Activated CD4-positive, alpha-beta T cell treated with anti-CD3 and anti-CD28 coated beads, Interleukin-2, amount 10 ng/mL, durations not matched to agents 7 days and 5 days (primary cell): ENCODE measurements at places on chromosomes 1 and 21. TPM values are rescaled to one million over a fixed set of nuclear protein-coding genes. Genes with fewer than 3 reads are reported as not detected.
A peak's percentile ranks its signal among the peaks of the same experiment; 100 is the strongest.

The DNAJC28 gene
- total RNA-seq: 0.58 TPM

The CFHR2 gene
- total RNA-seq: not detected

The S100A9 gene
- not detected for total RNA-seq

The GLIS1 gene
- not detected for total RNA-seq

- DNase-seq: no peak
These were observed 5.3 kb upstream of the SLC37A1 start for GRCh38 chr21:42508371-42508770.

GRCh38 chr1:56511364-56511763 lies 68.0 kb downstream of the PLPP3 start:
- DNase-seq: no peak

DNA sequence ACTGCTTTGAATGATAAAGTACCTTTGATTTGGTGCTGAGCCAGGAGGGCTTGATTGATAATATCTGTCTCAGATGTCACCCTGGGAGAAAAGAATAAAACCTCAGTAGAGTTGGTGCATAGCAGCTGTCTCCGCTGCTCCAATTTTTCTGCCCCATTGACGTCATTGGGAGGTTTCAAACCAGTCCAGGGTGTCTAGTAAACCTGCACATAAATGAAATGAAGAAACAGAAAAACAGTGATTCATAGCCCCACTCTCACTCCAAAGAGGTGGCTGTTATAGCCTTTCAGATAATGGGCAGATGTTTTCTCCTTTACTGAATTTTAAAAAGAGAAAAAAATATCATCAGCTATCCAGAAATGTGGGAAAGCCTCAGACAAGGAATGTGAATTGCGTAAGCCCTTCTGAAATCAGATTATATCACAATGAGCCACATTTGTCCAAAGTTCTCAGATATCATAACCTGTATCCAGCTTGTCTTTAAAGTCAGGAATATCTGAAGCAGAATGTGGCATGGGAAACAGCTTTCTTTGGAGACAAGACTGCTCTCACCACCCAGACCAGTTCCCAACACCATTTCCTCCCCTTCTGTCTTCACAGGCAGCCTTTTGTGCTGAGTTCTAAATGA lies 351.3 kb upstream of the SGIP1 start:
- DNase-seq: peak; percentile 45

The AGMAT gene
- total RNA-seq: 17.0 TPM

- DNase-seq: no peak
These were observed 421.3 kb downstream of the NEGR1 start for GRCh38 chr1:71861022-71861421.

- peak; percentile 34 for DNase-seq
These were observed at the start of gene RAP1GAP for GRCh38 chr1:21669258-21670058. Gene RAP1GAP (minus strand): TSS chr1:21669357. CDS start chr1:21620032, 49,325 bp downstream.

The BARHL2 gene
- total RNA-seq: not detected

The TCHH gene
- total RNA-seq: 0.06 TPM

DNA sequence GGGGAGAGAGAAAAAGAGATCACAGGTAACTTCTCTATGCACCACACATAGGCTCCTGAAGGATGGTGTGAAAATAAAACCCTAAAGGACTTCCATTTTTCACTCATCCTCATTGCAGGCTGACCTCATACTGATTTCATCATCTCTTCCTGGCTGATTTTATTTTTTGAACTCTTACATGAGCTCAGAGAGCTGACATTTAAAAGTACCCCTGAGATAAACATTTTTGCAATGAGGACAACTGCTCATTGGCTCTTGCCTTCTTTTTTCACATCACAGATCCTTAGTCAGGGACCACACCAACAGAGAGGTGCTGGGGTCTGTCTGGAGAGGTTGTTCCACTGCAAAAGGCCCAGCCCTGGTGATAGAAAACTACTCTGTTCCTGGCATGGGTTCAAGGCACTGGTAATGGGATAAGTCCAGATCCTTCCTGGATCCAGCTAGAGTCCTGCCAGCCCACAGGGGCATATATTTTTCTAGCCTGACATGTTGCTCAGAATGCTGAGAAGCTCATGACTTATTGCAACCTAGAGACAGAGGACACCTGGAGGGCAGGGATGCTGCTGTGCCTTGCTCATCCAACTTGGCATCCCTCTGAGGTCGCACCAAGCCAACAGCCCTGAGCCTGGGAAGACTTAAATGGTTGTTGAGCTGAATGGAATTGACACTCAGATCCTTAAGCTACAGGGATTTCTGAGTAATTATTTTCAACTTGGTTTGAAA lies 360.0 kb downstream of the HHAT start:
- no peak for DNase-seq

DNA sequence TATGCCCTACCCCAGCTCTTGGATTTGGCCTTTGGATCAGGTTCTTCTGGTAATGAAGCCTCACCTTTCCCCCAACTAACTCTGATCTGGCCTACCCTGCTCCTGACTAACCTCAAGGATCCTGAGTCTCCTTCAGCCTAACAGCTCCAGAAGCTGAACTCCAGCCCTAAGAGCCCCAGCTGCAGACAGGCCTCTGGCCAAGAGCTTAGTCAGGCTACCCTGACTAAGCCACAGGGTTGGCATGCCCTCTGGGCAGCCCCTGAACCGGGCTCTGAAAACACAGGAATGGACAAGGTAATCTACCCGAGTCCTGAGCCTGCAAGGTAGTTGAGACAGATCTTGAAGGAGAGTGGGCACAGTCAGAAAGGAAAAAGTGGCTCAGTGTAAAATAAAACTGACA lies 29.4 kb downstream of the COA7 start:
- no peak for DNase-seq

- DNase-seq: no peak
These were observed 16.2 kb downstream of the ACTRT2 start for GRCh38 chr1:3037281-3038040.

GRCh38 chr1:247102381-247102780 lies 1.8 kb downstream of the ZNF669 start:
- DNase-seq: no peak

The AGO3 gene
- total RNA-seq: 28.7 TPM

GRCh38 chr1:156006666-156007376 lies 13.9 kb downstream of the SSR2 start:
- DNase-seq: no peak

The KLHDC9 gene
- total RNA-seq: 0.30 TPM

The AMY1C gene
- not detected for total RNA-seq

The ALX3 gene
- not detected for total RNA-seq

- DNase-seq: no peak
These were observed 354.3 kb upstream of the NEGR1 start for GRCh38 chr1:72636631-72637030.

The HSD17B7 gene
- total RNA-seq: 23.8 TPM

- no peak for DNase-seq
These were observed 144.0 kb downstream of the ZNF281 start for GRCh38 chr1:200265881-200266280.

- DNase-seq: no peak
These were observed 69.8 kb downstream of the LRIG2 start for GRCh38 chr1:113142791-113143190.

The TRAF5 gene
- total RNA-seq: 64.5 TPM

DNA sequence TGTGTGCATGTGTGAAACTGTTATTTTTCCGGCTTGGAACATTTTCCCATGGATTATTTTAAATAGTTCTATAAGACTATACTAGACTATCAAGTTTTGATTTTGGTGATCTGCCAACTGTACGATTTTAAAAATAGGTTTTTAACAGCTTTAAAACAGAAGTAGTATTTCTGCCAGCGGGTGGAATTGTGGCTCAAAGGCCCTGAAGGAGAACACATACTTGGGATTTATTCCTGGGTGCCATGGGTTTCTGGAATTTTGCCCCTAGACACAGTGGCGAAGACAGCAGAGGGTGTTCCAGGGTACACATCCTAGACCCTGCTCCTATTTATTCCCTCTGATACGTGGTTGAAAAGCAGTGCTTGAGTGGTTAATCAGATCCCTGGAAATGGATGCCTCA lies 81.7 kb upstream of the IPO9 start:
- no peak for DNase-seq

The BSDC1 gene
- total RNA-seq: 42.9 TPM

GRCh38 chr1:44689447-44689765 lies 14.9 kb downstream of the ARMH1 start:
- DNase-seq: no peak

DNA sequence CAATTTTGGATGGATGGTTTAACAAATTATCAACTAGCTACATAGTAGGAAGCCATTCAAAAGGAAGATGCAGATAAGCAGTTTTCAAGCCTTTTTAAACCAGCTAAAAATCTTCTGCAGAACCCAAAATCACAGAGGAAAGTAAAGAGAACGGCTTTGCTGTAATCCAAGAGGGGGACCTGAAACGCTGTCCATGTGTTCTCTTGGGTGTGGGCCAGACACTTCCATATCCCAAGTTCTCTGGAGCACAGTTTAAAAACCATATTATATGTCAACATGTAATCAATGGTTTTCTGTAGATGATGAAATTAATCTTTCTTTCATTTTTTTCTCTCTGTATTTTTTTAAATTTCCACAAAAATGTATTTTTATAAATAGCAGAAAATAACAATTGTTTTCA lies 90.5 kb downstream of the SELENOF start:
- DNase-seq: no peak

The SUSD4 gene
- 2.9 TPM for total RNA-seq

- DNase-seq: no peak
These were observed 50.3 kb downstream of the B3GALT5 start for GRCh38 chr21:39663066-39663465.

The HSD11B1 gene
- total RNA-seq: 1.5 TPM

GRCh38 chr1:169538998-169539871 lies 47.0 kb downstream of the F5 start:
- DNase-seq: no peak

The RAB25 gene
- not detected for total RNA-seq

GRCh38 chr1:218266356-218266755 lies 18.7 kb upstream of the RRP15 start:
- no peak for DNase-seq

The CLDN17 gene
- not detected for total RNA-seq

The PLCH2 gene
- 16.7 TPM for total RNA-seq

DNA sequence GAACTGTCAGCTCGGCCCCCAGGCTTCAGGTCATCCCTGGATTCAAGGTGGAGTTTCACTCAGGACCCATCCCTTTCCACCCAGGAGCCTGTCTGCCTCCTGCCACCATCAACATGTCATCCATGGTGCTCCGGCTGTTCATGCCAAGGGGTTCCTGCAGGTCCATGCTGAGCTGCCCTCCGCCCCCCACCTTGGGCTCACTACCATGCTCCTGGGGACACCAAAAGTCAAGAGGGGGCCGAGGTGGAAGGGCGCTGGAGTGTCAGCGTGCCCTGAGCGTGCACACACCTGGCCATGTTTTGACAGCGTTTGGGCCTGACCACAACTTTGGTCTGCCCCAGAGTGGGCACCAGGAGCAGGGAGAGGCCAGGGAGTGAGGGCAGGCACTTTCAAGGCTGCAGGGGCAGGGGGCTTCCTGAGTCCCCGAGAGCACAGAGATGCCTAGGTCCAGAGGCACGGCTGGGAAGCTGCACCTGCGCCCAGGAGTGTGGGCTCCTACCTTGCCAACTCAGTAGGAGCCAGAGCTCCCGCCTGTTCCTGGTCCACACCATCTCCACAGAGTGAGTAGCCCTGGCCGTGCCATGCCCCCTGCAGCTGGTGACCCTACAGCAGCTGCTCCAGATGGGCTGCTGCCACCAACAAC lies 639.6 kb upstream of the ZP4 start:
- no peak for DNase-seq

GRCh38 chr1:225670806-225671733 lies 18.1 kb upstream of the ENAH start:
- DNase-seq: no peak

The TMEM125 gene
- total RNA-seq: not detected

GRCh38 chr21:45376459-45377324 lies 28.3 kb upstream of the COL18A1 start:
- DNase-seq: no peak

The FCGR2B gene
- total RNA-seq: not detected

- no peak for DNase-seq
These were observed 166.8 kb upstream of the ARHGEF16 start for GRCh38 chr1:3287656-3288160.

GRCh38 chr1:23461050-23461449 lies 22.9 kb downstream of the ASAP3 start:
- DNase-seq: no peak
